ENCODE measurements at places on chromosomes 5 and 9.

DNA sequence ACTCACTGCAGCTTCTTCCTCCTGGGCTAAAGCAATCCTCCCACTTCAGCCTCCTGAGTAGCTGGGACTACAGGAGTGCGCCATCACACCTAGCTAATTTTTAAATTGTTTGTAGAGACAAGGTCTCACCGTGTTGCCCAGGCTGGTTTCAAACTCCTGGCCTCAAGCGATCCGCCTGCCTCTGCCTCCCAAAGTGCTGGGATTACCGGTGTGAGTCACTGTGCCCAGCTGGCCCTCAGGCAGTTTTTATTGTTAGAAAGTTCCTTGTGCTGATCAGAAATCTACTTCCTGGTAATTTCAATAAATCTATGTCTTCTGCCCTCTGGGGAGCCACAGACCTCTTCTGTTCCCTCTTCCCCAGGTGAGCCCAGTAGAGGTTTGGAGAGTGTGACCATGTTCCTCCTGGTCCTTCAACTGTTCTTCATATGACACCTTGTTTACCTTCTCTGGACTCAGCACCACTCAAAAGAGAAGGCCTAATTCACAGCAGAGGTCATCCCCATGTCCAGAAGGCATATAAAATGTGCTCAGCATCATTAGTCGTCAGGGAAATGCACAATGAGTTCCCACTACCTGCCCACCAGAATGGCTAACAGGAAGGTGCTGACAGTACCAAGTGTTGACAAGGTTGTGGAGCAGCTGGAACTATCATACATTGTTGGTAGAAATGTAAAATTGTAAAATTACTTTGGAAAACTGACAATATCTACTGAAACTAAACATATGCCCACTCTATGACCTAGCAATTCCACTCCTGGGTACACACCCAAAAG, 10.4 kb downstream of the TMOD1 start:
- no peak for DNase-seq

- no peak for DNase-seq
Observed at GRCh38 chr9:87592554-87593358, 95.1 kb downstream of the DAPK1 start.

- DNase-seq: peak; percentile 96
Observed at GRCh38 chr9:107389617-107390071, 99.9 kb downstream of the KLF4 start.

DNA sequence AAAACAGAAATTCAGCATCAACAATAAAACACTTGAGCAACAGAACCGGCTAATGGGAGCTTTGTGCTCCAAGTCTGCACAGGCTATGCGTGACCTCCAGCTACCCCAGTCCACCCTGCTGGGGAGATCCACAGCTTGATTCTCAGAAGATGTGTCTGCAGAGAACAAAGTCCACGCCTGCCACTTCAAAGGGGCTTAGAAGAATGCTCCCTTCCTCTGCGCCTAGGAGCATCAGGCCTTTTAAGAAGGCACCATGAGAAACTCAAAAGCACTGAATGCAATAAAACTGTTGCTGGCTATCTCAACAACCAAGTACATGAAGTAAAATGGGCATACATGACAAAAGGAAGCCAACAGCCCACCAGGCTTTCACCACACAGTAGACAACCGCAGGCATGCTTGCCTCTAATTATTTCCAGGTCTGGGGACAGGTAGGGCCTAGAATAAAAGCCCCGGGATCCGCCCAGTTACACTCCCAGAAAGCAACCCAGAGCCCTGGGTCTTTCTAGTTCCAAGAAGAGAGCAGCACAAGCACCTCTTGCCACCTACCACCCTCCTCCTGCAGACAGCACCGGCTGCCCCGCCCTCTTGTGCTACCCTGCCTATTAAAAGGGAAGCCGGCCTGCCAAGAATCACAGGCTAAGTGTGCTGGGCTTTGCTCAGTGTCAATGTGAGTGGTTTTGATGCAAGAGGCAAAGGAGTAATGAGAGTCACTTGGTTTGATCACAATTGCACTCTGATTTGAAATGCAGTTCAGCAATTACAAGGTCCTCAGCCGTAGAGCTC, 123.2 kb downstream of the SPOCK1 start:
- DNase-seq: no peak

DNA sequence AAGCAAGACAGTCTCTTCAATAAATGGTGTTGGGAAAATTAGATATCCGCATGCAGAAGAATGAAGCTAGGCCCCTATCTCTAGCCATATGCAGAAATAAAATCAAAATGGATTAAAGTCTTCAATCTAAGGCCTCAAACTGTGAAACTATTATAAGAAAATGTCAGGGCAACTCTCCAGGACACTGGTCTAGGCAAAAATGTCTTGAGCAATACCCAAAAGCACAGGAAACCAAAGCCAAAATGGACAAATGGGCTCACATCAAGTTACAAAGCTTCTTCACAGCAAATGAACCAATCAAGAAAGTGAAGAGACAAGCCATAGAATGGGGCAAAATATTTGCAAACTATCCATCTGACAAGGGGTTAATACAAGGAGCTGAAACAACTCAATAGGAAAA, 338.8 kb downstream of the NNT start:
- DNase-seq: no peak

- no peak for DNase-seq
Observed at GRCh38 chr5:127333483-127333882, 42.9 kb downstream of the MEGF10 start.

DNA sequence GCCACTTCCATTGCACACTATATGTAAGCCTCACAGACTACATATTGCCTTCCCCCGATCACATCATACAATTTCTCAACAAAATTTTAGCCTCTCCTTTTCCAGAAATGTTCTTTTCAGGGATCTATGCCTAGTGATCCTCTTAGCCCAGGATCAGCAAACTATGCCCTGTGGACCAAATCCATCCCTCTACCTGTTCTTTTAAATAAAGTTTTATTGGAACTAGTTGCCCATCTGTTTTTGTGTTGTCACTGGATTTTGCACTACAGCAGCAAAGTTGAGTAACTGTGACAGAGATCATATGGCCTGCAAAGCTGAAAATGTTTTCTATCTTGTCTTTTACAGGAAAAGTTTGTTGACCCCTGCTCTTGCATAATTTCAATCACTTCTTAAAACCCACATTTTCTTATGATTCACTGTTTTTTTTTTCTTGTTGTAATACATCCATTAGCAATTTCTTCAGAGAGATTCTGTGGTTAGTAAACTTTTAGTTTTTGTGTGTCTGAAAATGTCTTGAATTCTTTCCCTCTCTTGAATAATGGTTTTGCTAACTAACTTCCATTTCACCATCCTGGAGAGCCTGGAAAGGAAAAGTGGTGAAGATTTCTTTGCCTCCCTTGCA, 7.1 kb downstream of the TXNDC8 start:
- no peak for DNase-seq

DNA sequence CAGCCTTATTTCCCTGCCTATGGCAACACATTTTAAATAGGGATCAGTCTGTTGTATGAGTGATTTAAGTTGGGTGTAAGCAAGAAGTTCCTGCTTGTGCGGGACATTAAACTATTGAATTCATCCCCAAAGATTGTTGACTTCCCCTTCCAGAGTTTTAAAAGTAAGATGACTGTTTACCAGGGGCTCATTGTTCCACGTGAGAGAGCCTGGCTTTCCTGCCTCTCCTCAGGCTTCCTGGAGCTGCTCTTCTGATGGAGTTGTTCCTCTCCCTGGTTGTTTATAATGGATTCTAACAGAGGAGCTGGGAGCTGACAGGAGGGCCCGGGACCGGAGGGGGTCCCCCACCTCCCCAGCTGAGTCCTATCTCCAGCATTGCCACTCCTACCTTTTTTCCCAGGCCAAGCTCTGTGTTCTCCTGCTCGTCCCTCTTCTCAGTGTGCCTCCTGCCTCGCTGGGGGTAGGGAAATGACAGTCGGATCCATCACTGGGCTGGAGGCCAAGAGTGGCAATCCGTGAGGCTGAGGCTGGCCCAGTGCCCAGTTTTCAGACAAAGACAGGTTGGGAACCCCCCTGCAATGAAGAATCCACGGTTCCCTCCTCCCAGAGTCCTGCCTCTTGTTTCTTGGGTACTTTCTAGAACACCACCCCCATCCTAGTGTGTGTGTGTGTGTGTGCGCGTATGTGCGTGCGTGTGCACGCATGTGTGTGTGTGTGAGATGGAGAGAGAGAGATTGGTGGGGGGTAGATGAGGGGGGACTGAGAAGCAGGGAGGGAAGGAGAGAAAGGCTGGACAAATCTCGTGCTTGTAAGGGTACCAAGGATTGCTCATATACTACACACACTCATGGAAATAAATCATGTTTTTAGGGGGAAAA, 123.7 kb upstream of the NFIB start:
- no peak for DNase-seq

DNA sequence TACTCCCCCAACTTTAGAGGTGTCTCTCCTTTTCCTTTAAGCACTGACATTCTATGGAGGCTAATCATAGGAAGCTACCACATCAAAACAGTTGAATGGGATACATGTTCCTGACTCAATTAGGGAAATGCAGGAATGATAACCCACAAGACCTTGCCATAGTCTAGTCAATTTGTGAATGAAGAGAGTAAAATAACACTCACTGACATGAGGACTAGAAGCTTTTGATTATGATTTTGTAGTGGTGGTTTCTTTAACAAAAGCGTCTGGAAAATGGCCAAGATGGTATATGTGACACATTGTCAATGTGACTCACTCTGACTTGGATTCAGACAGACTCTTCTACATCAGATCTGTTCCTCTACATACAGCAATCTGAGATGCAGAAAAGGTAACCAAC, 13.7 kb upstream of the PRELID2 start:
- DNase-seq: peak; percentile 63

DNA sequence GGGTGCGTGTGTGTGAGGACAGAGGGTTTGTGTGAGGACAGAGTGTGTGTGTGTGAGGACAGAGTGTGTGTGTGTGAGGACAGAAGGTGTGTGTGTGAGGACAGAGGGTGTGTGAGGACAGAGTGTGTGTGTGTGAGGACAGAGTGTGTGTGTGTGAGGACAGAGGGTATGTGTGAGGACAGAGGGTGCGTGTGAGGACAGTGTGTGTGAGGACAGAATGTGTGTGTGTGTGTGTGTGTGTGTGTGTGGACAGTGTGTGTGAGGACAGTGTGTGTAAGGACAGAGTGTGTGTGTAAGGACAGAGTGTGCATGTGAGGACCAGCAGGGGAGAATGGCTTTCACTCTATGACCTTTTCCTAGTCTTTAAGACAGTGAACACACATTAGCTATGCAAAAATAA, 63.1 kb upstream of the UBAC1 start:
- DNase-seq: no peak

- no peak for DNase-seq
Observed at GRCh38 chr5:96090215-96090614, 128.6 kb upstream of the ELL2 start.

DNA sequence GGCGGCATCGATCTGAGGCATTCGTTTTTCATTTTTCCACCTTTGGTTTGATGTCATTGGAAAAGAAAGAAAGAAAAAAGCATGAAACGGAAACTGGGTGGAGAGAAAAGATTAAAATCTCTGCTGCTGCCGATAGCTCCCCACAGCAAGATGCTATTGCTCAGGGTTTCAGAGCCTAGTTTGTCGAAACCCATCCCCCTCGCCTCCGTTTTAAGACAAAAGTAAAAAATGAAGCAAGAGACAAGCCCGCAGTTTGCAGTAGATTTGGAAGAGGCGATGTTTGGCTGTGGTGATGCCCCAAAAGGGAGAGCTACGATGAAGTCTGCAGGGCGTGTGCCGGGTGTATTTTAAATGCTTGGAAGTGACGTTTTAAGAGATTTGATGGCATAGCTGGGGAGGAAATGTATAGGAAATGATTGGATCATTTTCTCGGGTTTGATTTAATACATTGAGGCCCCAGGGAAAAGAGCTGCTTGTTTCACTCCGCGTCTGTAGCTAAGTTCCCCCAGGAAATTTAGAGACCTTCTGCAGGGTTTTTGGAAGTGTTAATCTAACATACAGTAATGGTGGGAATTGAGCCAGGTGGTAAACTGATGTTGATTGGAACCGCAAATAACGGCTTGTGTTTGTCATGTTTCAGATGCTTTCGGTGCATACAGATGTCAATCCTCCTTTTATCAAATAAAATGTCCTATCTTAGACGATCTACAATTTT, 909 bp downstream of the NDFIP1 start:
- peak; percentile 38 for DNase-seq

DNA sequence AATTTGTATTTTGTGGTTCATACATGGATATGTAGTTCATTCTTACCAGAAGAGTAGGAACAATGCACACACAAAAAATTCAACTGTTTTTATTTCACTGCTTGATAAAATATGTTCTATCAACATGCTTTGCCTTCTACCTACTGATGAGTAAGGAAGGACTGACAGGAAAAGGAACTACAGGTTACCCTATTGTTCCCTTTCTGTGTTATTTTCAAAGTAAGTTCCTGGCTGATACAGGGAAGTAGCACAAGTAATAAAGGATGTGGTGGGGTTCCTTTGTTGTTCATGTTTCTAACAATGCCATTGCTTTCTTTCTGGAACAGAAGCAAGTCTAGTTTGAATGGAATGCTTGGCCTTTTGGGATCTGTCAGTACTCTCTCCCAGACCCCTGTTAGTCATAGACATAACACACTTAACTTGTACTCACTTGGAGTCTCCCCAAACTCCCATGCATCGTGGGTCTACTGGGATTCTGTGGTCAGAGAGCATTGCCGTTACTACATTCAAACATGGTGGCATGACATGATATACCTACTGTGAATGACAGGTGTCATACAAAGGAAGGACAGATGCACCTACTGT, 20.2 kb upstream of the ALDOB start:
- DNase-seq: no peak

- no peak for DNase-seq
Observed at GRCh38 chr9:110087605-110088004, 120.4 kb downstream of the C9orf152 start.

- DNase-seq: no peak
Observed at GRCh38 chr9:109599711-109600110, 101.6 kb upstream of the PTPN3 start.

GRCh38 chr5:14881826-14882225, 10.2 kb upstream of the ANKH start:
- DNase-seq: no peak

DNA sequence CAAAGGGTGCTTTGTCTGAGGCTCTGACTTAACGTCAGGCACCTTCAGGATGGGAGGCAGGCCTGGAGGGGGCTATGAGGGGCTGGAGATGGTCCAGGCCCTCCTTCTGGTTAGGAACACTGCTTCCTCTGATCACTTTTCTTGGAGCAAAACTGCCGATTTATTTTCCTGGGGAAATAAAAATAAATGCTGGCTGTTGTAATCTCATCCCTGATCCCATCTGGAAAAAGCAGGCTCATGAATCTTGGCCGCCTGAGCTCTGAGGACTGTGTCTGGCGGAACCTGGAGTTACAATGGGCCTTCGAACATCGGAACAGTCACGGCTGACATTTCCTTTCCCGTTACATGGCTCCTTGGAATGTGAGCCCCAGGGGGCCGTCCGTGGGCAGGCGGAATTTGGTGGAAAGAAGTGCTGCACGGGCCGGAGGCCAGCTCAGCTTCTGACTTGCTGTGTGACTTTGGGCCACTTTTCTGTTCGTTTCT, 157.8 kb downstream of the RGS3 start:
- no peak for DNase-seq

DNA sequence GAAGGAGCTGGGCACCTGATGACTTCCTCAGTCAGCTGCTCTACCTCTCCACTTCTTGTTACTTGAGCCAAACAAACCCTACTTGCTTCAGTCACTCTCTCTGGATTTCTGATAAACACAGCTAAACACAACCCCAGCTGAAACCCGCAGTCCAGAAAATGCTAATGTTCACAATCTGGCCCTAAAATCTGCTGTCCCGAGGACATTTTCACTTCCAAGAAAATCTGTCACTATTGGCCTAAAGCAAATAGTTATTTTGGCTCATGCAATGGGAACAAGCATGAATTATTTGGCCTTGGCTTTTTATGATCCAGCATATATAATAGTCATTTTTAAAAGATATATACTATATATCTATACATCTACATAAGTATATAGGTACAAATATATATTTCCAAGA, 19.1 kb downstream of the FAM81B start:
- DNase-seq: no peak

GRCh38 chr9:137506702-137507171, 43.5 kb downstream of the PNPLA7 start:
- no peak for DNase-seq
